DMS 273 treated with DMSO at 0.1 percent for 48 hours (cell line): ENCODE measurements at places on chromosomes 2 and 18.

- peak; percentile 66 for DNase-seq
These were observed 12.6 kb downstream of the KLHL23 start for GRCh38 chr2:169746240-169746639.

GRCh38 chr2:182716650-182716979, 558 bp downstream of the DNAJC10 start:
- DNase-seq, result no peak

DNA sequence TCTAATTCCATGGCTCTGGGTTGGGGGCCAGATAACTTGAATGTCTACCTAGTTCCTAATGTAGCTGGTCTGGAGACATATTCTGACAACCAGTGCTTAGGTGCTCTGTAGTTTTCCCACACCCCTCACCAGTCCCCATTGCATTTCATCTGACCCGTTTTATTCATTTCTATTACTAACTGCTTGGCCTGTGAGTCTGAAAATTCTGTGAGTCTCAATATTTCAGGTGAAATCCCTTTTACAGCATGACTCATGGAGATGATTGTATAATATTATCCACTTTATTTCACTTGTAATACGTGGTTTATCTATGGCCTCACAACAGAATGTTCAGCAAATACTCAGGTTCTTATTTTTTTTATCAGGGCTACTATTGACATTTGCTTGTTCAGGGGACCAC, 103.7 kb upstream of the UGP2 start:
- DNase-seq, result no peak

GRCh38 chr18:48803951-48804855, 146.6 kb downstream of the SMAD7 start:
- no peak for DNase-seq

DNA sequence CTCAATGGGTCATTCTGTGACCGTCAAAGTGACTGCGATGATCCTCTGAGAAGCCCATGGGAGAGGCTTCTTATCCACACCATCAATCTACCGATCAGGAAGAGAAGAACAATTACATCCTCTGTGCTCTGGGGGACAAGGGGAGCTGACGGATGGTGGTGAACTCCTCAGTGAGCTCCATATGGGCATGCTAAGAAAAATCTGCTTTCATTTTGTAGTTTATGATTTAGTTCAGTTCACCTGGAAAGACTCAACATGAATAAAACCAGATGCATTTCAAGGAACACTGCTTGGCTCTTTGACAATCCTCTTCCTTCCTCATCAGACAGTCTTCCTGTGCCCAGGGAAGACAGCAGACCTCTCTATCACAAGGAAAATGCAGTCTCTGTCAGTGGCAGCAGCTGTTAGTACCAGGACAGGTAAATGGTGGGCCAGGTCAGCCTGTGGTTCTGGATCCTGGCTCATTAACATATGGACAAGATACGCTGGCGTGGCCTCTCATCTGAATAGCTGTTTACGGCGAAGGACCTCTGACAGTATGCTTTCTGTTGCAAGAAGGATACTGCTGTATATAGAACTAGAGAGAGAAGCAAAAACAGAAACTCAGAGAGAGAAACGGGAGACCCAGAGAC, 176.9 kb downstream of the BCL2 start:
- no peak for DNase-seq
